Islet precursor cell (in vitro differentiated cells): ENCODE measurements at places on chromosomes 11 and 22.
A peak's percentile ranks its signal among the peaks of the same experiment; 100 is the strongest.

GRCh38 chr11:1876361-1877063 is 15.2 kb downstream of the PRR33 start:
- peak; percentile 82 for DNase-seq

DNA sequence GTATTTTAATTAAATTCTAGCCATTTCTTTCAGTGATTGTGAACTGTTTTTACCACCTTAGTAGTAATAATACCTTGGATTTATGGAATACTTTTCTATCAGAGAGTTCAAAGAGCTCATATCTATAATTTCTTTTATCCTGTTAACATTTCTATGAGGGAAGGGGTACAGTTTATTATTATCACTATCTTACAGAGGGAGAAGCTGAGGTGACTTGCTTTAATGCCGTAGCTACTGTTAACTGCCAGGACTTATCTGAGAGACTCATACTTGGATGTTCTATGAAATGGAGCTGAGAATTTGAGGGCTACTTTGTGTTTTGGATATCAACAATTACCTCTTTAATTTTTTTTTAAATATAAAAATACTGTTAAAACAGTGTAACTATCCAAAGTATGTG is 3.3 kb downstream of the REXO2 start:
- DNase-seq = no peak

- no peak for DNase-seq
Measured at GRCh38 chr11:65113839-65114238, 2.2 kb downstream of the TM7SF2 start.

- no peak for DNase-seq
Measured at GRCh38 chr11:87438416-87438815, 400.7 kb downstream of the TMEM135 start.

DNA sequence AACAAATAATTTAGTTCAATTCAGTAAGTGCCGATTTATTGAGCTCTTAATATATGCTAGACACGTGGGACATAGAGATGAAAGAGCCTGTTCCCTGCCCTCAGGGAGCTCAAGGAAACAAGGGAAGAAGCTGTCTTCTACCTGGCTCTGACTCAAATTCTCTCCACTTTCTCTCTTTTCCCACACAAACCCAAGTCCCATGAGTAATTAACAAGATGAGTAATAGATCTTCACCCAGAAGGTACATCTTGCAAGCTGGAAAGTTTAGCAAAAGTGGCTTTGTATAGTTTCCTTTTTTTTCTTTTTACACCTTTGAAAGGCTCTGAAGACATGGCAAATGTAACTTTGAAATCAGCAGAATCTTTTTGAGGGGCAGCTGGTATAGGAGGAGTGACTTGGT is 48.2 kb upstream of the CHST1 start:
- no peak for DNase-seq

DNA sequence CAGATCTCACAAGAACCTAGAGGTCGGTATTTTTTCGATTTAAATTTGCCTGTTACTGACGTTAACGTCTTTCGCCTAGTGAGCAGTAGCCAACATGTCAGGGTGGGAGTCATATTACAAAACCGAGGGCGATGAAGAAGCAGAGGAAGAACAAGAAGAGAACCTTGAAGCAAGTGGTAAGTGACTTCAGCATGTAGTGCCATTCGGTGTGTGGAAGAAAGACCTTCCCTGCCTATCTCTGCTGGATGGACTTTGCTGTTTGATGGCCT is 750 bp downstream of the XRCC6 start:
- no peak for DNase-seq

DNA sequence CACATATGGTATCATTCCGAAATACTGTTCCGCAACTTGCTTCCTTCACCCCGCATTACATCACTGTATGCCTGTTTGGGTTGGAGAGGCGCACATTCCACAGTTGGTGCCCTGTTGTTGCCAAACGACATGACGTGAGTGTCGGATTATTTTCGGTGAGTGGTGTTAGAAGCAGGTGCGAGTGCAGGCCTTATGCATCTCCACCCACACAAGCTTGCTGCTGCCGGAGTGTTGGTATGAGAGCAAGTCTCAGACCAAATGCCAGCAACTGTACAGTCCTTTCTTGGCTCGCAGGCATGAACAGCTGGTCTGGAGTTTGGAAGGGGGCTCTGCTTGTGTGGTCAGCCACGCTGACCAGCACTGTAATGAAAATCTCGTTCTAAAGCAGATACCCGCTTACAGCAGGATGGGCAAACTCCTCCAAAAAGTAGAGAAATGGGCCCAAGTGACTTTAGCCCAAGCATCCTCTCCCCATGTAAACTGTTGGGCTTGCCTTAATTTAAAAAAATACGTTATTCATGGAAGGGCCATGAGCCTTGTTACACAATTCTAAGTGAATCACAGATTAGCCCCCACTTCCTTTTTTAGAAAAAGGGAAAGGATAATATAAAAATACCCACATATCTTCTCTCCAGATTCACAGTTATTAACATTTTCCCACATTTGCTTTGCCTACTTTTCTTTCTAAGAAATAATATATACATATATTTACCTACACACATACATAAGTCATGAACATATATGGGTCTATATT is 48.7 kb upstream of the OR9Q1 start:
- no peak for DNase-seq

GRCh38 chr11:8102296-8102915 is 21.4 kb downstream of the TUB start:
- DNase-seq = peak; percentile 42

DNA sequence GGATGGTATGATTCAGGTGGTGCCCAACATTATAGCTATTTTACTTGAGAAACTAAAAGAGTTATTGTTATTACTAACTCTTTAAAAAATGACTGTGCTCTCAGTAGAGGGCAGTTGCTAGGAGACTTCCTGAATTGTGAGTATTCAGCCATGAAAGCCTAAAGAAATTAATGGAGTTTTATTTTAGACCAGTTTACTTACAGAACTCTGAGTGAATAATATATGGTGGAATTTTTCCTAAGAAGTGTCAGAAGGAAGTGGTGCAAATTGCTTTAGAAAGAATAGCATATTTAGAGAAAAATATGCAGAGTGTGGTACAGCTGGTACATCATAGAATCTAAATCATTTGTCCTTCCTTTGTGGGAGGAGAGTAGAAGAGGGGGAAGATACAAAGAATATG is 689.9 kb upstream of the CCDC90B start:
- no peak for DNase-seq

GRCh38 chr22:35660291-35661127 is 12.3 kb downstream of the APOL6 start:
- DNase-seq = no peak

DNA sequence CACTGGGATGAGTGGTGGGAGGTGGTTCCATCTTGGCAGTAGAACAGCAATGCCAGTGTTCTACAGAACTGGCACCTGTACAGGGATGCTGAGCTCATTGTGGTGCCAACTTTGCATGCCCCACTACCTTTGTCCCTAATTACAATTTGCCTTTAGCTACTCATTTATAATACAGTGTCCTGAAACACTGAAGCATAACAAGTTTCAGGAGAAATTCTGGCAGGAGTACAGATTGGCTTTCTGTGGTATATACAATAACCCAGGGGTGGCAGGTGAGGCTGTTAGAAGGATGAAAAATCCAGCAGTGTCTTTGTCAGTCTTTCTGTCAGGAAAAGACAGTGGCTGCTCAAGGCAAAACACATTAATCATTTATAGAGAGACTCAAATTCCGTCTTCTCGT is 240.3 kb downstream of the FAM76B start:
- DNase-seq = no peak

DNA sequence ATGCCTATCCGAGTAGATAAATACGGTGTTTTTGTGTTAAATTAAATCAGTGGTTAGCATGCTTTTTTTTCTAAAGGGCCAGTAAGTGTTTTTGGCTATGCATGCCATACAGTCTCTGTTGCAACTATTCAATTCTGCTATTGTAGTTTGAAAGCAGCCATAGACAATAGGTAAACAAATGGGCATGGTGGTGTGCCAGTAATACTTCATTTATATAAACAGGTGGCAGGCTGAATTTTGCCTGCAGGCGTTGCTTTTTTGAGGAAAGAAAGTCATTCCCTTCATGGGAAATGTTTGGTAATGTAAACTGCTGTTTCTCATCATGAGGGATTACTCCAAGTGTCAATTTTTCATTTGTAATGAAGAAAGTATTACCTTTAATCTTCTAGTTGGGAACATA is 106.5 kb downstream of the TMEM135 start:
- no peak for DNase-seq

GRCh38 chr11:104422324-104422944 is 258.5 kb upstream of the PDGFD start:
- no peak for DNase-seq

- DNase-seq = no peak
Measured at GRCh38 chr11:32855601-32856000, 25.9 kb downstream of the PRRG4 start.

DNA sequence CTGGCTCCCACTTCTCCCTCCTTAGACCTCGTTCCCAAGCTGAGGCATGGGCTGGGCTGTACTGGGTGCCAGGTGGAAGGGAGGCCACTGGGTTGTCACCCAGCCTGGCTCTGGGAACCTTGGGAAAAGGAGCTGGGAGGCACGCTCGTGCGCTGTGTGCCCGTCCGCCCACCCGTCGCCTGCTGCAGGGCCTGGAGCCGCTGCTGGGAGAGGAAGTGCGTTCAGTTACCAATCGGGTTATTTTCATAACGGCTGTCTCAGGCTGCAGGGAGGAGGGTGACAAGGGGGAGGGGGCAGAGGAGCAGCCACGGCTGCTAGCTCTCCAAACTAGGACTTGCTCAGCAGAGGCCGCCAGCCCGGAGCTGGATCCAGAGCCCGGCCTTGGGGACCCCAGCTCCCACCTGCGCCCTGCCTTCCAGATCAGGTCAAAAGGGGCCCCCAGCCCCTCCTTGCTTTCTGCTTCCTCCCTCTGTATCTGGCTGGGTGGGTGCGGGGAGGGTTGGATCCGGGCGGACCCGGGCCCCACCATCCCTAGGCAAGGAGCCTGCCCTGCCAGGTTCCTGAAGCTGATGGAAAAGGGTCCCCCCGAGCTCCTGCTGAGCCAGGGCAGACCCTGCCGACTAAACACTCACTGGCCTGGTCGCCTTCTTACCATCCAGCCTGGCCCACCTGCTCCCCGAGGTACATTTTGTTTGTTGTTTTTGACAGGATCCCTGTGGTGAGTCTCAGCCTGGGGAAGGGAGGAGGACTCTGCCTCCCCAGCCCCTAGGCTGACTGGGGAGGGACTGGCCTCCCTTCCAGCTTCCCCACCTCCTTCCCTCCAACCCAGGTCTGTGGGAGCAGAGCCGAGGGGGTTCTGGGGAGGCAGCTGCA is 14.3 kb downstream of the DGKZ start:
- DNase-seq = peak; percentile 54

GRCh38 chr11:10275714-10276113 is 18.3 kb downstream of the SBF2 start:
- DNase-seq = no peak

DNA sequence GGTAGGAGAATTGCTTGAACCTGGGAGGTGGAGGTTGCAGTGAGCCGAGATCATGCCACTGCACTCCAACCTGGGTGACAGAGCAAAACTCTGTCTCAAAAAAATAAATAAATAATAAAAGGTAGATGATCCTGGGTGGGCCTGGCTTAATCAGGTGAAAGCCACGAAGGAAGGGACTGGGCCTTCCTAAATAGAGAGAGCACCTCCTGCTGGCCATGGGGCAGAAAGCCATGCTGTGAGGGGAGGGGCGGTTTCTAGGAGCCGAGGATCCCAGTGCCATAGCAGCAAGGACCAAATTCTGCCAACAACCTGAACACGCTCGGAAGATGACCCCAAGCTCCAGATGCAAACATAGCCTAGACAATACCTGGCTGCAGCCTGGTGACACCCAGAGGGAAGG is 24.5 kb upstream of the DGKZ start:
- no peak for DNase-seq

GRCh38 chr11:78788533-78788932 is 213.9 kb upstream of the NARS2 start:
- DNase-seq = no peak

GRCh38 chr22:50704510-50705218 is 32.0 kb downstream of the SHANK3 start:
- no peak for DNase-seq

- DNase-seq = no peak
Measured at GRCh38 chr11:111086058-111086457, 159.5 kb upstream of the POU2AF2 start.

DNA sequence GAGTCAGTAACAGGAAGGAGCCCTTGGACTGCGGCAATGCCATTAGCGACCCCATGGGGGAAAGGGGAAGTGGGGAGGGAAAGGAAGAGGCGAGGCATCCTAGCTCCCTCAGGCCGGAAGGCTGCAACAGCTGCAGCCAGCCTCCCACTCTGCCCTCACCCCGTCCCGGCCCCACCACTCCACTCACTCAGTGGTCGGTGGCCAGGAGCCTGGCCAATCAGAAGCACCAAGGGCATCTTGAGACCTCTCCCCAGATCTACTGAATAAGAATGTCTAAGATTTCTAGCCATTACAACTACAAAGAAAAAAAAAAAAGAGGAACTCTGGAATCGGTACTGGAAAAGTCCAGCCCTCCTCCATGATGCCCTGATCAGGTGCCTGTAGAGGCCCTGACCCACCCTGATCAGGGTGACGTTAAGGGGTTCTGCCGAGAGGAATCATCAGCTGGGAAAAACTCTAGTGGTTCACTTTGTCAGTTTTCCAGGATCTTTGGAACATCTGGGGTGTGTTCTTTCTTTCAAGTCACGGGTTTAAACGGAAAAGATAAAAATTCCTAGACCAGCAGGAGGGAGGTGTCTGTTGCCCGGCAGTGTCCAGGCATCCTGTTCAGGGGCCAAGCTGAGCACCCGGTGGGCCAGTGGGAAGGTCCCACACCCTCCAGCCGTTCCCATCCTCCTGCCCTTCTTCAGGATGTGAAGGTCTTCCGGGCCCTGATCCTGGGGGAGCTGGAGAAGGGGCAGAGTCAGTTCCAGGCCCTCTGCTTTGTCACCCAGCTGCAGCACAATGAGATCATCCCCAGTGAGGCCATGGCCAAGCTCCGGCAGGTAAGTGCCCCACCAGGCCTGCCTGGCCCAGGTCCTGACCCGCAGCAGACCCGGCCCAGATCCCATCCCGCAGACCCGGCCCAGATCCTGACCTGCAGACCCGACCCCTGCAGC is 14.4 kb downstream of the OAF start:
- DNase-seq = no peak

DNA sequence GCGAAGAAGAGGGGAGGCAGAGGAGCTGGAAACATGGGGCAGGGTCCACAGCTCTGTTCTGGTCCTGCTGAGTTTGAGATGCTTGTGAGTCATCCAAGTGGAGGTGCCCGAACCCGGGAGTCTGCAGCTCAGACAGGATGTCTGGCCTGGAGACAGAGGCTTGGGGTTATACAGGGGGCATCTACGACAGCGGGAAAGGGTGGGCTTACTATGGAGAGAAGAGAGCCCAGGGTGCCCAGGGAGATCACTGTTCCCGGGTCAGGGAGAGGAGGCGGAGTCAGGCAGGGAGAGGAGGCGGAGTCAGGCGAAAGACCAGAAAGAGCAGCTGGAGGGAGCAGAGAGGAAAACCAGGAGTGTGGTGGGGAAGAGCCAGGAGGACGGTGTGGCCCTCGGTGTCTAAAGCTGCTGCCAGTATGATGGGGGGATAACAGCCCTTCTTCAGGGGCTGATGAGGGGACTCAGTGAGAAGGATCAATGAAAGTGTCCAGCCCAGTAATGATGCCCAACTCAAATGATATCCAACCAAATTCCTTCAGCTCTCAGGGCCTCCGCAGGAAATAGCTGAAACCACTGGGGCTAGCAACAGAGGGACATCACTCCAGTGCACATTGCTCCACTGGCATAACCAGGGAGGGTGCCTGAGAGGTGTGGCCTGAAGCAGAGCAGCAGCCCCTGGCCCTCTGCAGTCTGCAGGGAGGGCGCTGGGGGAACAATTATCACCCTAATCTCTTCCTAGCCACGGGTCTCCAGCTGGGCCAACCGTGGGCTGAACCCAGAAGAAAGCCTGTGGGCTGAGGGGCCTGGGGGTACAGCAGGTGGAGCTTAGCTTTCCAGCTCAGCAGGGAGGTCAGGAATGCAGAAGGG is 2.6 kb upstream of the LTBP3 start:
- peak; percentile 88 for DNase-seq

GRCh38 chr11:68678031-68678441 is 6.3 kb upstream of the GAL start:
- DNase-seq = peak; percentile 38
